K562 (cell line): ENCODE measurements at places on chromosomes 4 and X. TPM values are rescaled to one million over a fixed set of nuclear protein-coding genes. Genes with fewer than 3 reads are reported as not detected.

The GSX2 gene
- total RNA-seq = not detected in 2 replicates

DNA sequence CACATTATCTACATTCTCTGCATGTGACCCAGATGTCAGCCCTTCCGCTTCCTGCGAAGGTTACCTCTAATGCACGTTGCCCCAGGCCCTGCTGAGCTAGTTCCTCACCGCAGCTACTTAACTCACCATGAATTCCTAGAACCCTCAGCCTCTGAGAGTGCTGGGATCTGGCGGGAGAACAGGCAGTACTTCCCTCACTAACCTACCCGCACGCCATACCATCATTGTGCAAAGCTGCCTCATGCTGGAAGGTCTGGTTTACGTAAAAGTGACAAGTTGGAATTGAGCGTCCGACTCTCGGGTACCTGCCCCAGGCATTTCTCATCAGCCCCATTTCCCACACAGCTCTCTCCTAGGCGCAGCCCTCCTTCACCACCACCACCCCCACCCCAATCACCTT, 6.3 kb downstream of the SLC25A4 start:
- DNase-seq = no peak

DNA sequence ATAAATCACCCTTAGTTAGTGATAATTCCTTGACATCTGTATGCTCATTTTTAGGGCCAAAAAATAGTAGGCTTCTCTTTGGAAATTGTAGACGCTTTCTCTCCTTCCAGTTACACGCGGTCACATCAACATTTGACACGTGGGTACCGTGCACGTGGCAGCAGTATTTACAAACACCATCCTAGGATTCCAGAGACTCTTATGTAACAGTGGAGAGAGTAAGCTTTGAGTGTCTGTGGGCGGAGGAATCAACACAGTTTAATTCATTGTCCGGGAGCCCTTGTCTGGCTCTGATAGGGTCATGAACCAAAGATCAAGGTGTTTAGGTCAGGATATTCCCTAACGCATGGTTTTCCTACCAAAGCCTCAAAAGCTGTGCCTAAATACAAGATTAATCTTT, 12.2 kb downstream of the TET2 start:
- DNase-seq = no peak

DNA sequence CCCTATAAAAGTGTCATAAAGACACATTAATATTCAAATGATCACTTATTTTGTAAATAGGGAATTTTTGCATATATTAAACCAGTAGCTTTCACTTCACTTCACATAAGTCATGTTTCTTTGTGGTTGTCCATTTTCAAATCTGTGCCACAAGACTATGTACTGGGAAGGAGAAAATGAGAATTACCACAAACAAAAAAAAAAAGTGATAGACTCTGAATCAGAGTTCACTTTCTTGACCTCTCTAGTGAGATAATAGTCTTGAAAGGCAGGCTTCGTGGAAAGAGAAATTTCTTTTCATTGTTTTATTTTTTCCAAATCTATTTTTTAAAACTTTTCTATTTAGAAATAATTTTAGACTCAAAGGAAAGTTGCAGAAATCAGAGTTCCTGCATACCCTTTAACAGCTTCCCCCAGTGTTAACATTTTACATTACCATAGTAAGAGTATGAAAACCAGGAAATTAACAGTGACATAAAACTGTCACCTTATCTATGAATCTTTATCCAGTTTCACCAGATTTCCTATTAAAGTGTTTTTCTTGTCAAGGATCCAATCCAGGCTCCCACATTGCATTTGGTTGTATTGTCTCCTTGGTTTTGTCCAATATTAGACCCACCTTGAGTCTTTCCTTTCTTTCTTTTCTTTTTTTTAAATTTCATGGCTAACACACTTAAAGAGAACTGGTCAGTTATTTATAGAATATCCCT, 215.4 kb upstream of the PGRMC2 start:
- no peak for DNase-seq

DNA sequence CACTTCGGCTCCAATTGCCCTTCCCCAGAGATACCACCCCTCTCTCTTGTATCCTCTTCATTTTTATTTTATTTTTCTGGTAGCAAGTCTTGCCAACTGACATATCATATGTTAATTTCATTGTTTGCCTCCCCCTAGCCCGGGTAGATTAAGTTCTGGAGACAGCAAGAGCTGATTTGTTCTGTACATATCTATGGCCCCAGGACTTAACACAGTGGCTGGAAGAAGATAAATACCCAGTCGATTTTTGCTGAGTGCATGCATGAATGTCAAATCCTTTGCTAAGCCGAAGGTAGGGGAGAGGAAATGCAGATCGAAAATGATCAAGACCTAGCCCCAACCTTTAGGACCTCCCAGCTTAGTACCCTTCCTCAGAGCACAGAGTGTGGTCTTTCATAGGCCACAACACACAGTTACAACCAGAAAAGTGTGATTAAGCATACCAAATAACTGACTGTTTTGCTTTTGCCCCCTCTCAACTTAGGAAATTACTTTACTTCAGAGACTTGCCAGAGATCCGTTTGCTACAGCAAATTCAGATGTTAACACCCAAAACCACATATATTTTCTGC, 58.7 kb upstream of the KLF3 start:
- peak; percentile 35 for DNase-seq
